H1 (cell line): ENCODE measurements at places on chromosomes 13 and 19. TPM values are rescaled to one million over a fixed set of nuclear protein-coding genes. Genes with fewer than 3 reads are reported as not detected.

TUBA3C gene
- not detected in 2 replicates for polyA plus RNA-seq

ZNF600 gene
- 2.1 and 3.2 TPM in 2 replicates for polyA plus RNA-seq

C3 gene
- polyA plus RNA-seq, result 12.8 and 16.6 TPM in 2 replicates

WDR87 gene
- polyA plus RNA-seq, result not detected in 2 replicates

DOHH gene
- 7.3 and 12.7 TPM in 2 replicates for polyA plus RNA-seq

DNA sequence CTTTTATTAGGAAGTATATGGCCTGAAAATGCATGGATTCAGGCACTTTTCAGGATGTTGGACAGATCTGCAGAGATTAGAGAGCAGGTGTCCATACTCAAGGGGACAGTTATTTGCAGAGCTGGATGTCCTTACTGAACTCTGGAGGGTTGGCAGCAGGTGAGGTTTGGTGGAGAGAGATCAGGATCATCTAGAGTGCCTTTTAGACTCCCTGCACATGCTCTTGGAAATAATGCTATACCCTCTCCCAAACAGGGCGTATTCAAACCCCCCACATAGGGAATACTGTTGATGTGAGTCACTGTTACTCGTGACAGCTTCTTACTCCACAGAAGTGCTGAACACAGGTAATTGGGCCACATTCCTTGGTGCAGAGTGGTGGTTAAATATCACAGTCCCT lies 725.7 kb upstream of the SGCG start:
- DNase-seq, result no peak

DNA sequence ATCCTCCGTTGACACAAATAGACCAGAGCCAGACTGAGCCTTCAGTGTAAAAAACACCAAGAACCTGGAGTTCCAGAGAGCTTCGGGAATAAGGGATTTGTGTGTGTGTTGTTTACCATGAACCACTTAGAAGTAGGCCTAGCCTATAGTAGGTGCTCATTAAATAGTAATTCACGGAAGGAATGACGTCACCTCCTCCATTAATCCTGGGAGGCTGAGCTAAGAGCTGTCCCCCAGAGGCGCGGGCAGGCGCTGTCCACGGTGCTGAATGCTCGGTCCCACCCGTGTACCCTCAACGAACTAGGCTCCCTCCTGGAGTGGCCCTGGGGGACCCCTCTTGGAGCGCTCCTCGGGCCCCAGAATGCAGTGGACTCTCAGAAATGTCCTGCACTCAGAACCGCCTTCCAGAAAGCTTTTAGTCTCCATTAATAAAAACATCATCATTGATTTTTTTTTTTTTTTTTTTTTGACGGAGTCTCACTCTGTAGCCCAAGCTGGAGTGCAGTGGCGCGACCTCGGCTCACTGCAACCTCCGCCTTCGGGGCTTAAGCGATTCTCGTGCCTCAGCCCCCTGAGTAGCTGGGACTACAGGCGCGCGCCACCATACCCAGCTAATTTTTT lies 6.5 kb downstream of the UNC13A start:
- DNase-seq, result no peak

DNA sequence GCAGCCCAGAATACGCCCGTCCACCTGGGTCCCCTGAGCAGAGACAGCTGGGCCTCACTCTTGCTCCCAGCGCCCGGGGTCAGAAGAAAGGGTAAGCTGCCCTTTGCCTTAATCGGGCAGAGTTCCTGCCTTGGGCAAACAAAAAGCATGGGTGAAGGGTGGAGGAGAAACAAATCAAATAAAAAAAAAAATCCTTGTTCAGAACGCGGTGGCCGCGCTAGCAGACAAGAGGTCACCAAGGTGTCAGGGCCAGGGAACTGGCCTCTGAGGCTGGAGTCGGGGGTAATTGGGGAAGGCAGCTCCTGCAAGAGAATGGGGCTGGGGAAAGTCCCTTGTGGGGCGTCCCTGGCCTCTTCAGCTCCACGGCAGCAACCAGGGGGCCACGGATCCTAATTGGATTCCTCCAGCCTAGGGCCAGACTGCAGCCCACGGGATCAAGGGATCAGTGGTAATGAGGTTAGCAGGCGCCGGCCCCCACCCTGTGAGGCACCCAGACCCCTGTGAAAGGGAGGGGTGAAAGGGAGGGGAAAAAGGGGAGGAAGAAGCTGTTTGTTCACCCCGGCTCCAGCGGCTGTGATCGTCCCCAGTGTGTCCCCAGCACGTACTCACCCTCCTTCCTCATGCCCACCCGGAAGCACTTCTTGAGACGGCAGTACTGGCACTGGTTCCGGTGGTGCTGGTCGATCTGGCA lies 5.5 kb downstream of the NR2F6 start:
- DNase-seq, result no peak

DNA sequence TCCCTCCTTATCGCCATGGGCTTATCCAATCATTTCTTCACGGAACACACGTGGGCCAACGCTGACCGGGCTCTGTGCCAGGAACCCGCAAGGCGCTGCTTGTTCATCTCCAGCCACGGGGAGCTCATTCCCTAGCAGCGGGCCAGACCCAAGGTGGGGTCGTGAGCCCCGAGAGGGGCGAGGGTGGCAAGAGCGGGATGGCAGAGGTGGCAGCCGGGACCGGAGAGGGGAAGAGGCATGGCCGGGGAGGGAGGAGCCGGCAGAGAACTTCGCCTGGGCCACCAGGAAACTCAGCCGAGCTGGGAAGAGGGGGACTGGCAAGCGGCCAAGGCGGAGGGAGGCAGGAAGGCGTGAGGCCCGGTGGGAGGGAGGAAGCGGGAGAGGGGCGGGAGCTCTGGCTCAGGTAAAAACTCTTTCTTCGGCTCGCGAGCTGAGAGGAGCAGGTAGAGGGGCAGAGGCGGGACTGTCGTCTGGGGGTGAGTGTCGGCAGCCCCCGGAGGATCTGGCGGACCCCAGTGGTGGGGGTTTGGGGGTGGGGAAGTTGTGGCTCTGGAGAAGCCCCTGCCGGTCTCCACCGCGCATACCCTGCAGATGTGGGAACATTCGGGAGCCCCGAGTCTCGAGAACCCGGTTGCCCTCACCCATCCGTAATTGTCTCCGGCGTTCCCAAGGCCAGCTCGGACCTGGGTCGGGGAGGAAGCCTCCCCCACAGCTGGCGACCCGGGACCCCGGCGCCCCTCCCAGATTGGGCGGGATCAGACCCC lies at the start of gene B3GNT3:
Gene B3GNT3 (plus strand): TSS at position 408 of the 764 bp plus-strand sequence. CDS start 12,670 bp downstream, outside the sequence.
- DNase-seq, result peak; percentile 81

DNA sequence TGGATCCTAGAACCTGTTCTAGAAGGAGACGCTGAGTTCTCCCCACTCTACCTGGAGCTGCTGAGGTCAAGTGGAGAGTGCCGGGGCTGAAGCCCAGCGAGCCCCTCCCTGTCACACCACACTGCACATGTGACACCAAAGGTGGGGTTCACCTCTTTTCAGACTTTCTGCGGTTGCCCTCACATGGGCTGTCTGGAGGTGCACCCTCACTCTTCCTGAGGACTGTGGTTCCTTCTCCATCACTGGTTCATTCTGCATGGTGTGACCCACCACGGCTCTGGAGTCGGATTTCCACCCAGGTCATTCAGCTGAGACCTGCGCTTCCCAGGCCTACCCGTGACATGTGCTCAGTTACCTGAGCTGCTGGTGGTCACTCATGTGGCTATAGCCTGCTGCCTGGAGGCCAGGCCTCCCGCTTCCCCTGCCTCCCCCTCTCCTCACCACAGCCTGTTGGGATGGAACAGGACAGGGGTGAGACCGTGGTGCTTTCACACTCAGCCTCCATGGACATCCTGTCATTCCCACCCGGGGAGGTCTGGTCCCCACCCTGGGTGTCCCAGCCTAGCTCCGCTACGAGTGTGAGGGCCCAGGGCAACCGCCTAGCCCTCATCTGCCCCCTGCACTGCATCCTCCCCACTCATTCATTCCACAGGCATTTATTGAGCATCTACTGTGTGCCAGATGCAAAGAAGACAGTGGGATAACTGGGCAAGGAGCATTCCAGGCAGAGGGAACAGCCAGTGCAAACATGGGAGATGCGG lies 605 bp upstream of the A1BG start:
- DNase-seq, result no peak

- DNase-seq, result peak; percentile 59
Measured at GRCh38 chr13:35475960-35476943, at the start of gene MAB21L1. Gene MAB21L1 (minus strand): TSS chr13:35476689. CDS start chr13:35476138, 551 bp downstream.

- peak; percentile 27 for DNase-seq
Measured at GRCh38 chr13:74036373-74036772, 97.8 kb downstream of the KLF12 start.

DNA sequence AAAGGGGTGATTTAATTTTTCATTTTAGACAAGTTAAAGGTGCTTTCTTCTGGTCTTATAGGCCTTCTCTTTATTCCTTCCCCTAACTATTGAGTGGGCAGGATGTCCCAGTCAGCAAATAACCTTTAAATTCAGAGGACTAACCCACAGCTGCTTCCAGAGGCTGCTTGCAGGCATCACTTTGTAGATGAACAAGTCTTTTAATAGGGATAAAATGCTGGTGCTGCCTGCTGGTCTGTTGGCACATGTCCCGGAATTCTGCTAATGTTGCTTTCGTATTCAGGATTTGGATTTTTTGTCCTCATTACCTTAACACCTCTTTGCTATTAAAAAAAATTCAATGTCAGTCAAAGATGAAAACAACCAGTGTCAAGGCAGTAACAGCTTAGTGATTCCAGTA lies 132.7 kb upstream of the KL start:
- no peak for DNase-seq

GRCh38 chr19:39705578-39706188 lies 1.4 kb downstream of the LGALS14 start:
- no peak for DNase-seq

DNA sequence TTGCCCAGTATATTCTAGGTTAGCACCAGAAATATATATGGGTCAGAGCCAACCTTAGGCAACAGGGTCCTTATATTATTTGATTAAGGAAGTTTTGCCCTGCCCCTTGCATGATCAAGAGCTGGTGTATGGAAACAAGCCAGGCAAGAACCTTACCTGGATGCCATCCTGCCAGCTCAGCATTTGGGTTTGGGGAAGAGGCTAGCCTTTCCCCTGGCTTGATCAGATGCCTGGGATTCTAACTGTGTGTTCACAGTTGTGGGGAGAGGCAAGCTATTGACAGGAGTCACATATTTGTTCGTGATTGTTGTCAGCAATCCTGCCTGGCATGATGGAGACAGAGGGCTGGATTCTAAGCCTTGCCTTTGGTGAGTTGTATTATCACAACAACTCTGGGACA lies 260.0 kb upstream of the DACH1 start:
- DNase-seq, result no peak

DNA sequence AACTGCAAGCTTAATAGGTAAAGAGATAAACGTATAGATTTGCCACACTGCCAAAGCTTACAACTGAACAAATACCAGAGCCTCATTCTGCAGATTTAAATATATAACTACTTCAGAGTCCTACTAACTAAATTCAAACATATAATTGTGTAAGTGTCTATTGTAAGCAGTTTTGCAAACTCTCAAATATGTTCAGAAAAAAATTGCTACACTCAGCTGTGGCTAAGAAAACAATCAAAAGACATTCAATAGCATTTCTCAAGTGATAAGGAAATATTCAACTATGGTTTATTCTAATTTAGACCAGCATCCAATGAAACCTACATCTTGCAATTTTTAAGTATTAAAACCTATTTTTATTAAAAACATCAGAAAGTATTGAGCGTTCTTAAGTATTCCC lies 202.4 kb downstream of the KCTD12 start:
- no peak for DNase-seq

- DNase-seq, result no peak
Measured at GRCh38 chr13:52879950-52880741, 31.7 kb upstream of the PCDH8 start.

DNA sequence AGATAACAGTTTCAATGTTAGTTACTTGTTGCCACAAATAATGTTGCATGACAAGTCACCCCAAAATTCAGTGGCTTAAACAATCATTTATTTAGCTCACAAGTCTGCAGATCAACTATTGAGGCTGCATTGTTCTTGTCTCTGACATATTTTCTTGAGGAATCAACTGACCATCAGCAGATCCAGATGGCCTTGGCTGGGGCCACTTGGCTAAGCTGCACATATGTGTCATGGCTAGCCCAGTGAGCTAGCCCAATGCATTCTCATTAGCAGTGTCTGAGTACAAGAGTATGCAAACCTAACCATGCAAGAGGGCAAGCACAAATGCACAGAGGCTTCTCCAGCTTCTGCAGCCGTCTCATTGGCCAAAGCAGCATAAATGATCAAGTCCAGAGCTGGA lies 180.4 kb downstream of the DNAJC15 start:
- DNase-seq, result no peak

DNA sequence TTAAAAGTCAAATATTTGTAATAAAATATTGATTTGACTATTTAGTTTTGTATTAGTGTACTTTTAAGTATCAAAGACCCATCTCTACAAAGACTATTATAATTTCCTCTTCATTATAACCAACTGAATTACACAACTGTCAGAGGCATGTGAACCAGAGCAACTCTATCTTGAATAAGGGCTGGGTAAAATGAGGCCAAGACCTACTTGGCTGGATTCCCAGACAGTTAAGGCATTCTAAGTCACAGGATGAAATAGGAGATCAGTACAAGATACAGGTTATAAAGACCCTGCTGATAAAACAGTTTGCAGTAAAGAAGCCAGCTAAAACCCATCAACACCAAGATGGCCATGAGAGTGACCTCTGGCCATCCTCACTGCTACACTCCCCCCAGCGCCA lies 36.2 kb upstream of the ATP12A start:
- DNase-seq, result no peak

DNA sequence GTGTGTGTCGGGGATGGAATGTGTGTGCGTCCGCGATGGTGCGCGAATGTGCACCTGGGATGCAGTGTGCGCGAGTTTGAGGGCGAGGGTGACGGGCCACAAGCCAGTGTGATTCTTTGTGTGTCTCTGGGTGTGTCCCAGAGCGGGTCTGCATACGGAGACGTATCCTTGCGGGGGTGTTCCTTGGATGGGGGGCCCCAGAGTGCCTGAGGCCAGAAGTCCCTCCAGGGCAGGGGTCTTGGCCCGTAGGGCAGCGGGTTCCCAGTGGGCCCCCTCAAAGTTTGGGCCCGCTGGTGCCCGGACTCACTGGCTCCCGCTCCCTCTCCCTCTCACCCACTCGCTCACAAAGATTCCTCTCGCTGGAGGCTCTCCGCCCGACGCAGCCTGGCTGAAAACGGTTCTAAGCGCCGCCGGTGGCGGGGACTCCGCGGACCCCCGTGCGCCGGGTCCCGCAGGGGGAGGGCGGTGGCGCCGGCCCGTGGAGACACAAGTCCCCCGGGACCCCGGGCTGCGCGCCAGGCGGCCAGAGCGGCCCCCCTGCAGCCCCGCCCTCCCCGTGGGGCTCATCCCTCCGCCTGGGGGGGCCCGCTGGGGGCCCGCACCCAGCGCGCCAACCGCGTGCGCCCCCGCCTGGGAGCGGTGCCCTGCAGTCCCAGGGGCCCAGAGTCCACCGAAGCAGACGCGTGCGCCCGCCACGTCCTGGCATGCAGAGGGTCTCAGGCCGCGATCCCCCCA lies 886 bp downstream of the CRLF1 start:
- no peak for DNase-seq

DNA sequence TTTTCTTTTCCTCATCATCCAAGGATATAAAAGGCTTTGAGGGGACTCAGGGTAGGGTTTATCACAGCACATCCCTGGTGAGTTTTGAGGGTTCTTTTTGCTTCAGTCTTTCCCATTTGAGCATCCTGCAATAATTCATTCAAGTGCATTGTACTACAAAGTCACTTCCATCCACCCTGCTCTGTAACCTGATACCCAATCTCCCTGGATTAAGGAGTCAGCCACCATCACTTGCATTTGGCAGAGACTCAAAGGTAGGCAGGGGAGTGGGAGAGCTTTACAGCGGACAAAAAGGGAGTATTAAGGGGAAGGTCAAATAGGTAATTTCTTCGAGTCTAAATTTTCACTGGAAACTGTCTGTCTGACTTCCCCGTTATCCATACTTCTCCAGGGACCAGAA lies 216.1 kb upstream of the TMTC4 start:
- DNase-seq, result no peak
